Activated CD4-positive, alpha-beta memory T cell treated with anti-CD3 and anti-CD28 coated beads, Interleukin-2, amount 10 ng/mL, durations not matched to agents 7 days and 5 days (primary cell): ENCODE measurements at places on chromosomes 6 and 20. TPM values are rescaled to one million over a fixed set of nuclear protein-coding genes. Genes with fewer than 3 reads are reported as not detected.

The PTCRA gene
- total RNA-seq: not detected

- no peak for DNase-seq
- H3K36me3 ChIP-seq: no peaks in the 10 kb centered on the region
- no peak overlapping the region for H3K27ac ChIP-seq
Measured at GRCh38 chr6:68743099-68743498, 108.0 kb downstream of the ADGRB3 start.

DNA sequence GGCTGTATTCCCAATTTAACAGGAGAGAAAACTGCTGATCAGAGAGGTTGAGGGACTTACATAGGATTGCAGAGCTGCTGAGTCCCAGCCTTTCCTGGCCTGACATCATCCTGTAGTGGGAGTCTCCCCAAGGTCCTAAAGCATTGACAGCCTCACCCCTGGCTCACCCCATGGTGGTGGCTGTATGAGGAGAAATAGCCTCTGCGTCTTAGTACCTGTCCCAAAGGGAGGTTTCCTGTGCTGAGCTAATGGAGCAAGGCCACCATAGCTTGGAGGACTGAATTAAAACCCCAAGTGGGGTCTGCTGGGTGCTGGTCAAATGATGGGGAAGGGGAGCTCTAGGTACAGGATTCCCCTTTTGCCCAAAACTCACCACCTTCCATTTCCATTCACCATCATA lies 525.1 kb downstream of the CDH26 start:
- H3K27ac ChIP-seq: no peak overlapping the region
- H3K4me3 ChIP-seq: no peak overlapping the region
- no peaks in the 10 kb centered on the region for H3K36me3 ChIP-seq
- H3K4me1 ChIP-seq: no peaks in the 10 kb centered on the region
- H3K27me3 ChIP-seq: no peaks in the 10 kb centered on the region

GRCh38 chr20:41345729-41346067 lies 5.1 kb downstream of the LPIN3 start:
- H3K4me3 ChIP-seq: no peak overlapping the region
- H3K27ac ChIP-seq: no peak overlapping the region
- H3K27me3 ChIP-seq: no peaks in the 10 kb centered on the region

The GSTA1 gene
- not detected for total RNA-seq

The RHAG gene
- not detected for total RNA-seq

DNA sequence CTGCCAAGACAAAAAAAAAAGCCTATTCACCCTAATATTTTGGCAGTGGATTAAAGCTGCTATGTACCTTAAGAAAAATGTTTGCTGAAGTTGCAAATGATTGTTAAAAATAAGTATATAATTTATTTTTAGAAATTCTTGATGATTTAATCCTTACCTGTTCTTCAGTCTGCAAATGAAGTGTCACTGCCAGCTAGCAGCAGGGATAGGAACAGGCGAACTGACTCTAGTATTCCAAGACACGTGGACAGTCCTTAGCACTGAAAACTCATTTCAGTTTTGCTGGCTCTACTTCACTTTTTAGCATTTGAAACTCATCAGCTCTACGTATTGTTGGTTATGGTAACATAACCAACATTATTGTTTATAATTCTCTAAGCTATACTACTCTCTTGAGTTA lies 204.4 kb upstream of the ID4 start:
- no peaks in the 10 kb centered on the region for H3K36me3 ChIP-seq
- H3K4me3 ChIP-seq: no peak overlapping the region
- DNase-seq: no peak
- H3K27ac ChIP-seq: no peak overlapping the region
- H3K27me3 ChIP-seq: no peaks in the 10 kb centered on the region
- no peaks in the 10 kb centered on the region for H3K4me1 ChIP-seq

DNA sequence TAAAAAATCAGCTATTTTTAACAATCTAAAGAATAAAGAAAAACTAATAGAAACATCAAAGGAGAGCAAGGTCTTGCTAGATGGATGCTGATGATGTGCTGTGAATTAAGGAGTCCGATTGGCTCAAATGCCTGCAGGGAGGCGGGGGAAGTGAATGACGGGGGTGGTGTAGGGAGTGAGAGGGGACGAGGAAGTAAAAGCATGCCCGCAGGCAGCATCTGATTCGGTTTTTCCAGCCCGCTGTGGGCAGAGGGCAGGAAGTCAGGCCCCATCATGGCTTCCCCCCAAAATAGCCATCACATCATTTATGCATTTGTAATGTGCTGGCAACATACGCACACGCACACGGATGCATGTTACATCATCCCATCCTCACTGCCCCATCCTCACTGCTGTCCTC lies 10.3 kb downstream of the RSPO4 start:
- no peaks in the 10 kb centered on the region for H3K4me1 ChIP-seq
- no peak for DNase-seq
- peaks cover 22% of the 10 kb centered on the region for H3K27me3 ChIP-seq
- H3K27ac ChIP-seq: no peak overlapping the region

- peaks cover 20% of the 10 kb centered on the region for H3K36me3 ChIP-seq
- H3K4me3 ChIP-seq: no peak overlapping the region
Measured at GRCh38 chr6:52388790-52389189, 26.8 kb downstream of the PAQR8 start.

The FOXQ1 gene
- total RNA-seq: not detected

GRCh38 chr6:25150031-25150430 lies 129.1 kb upstream of the CARMIL1 start:
- no peaks in the 10 kb centered on the region for H3K27me3 ChIP-seq
- H3K4me3 ChIP-seq: no peak overlapping the region
- peaks cover 62% of the 10 kb centered on the region for H3K36me3 ChIP-seq
- H3K27ac ChIP-seq: no peak overlapping the region
- H3K4me1 ChIP-seq: peaks cover 31% of the 10 kb centered on the region
- DNase-seq: no peak

The HLA-DPB1 gene
- total RNA-seq: 95.6 TPM

The OR2H1 gene
- total RNA-seq: not detected

DNA sequence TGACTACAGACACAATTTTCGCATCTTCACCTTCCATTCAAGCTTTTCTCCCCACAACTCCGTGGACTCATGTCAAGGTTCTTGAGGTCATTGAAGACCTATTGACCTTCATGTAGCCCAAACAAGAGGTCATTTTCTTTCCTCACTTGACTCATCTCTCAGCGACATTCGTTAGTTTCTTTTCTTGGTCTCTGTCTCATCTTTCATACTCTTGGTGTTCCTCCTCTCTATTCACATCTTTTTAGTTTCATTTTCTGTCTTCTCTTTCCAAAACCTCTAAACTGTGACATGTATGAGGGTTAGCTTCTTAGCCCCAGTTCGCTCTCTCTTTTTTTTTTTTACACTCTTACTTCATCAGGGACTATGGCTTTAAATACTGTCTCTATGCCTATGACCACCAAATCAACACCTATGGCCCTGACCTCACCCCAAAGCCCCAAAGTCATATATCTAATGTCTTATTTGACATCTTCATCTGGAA lies 128.6 kb upstream of the BACH2 start:
- peak; percentile 33 for DNase-seq
- peaks cover 33% of the 10 kb centered on the region for H3K36me3 ChIP-seq
- H3K27me3 ChIP-seq: no peaks in the 10 kb centered on the region
- peaks cover 25% of the 10 kb centered on the region for H3K4me1 ChIP-seq

DNA sequence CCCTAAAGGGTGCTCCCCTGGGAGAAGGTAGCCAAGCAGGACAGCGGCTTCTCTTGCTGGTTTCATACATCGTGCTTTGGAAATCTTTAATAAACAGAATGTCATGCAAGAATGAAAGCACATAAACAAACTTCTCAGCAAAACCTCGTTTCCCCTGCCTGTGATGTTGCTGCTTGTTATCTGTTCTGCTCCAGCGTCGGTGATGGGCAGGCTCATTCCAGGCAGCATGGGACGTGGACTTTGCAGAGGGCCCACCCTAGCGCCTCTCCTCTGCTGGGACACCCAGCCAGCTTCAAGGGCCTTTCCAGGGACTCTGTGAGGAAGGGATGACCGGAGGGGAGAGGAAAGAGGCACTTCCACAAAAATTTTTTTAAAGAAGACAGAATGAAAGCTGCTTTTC lies 197.7 kb downstream of the QKI start:
- no peak overlapping the region for H3K27ac ChIP-seq
- H3K4me1 ChIP-seq: no peaks in the 10 kb centered on the region
- no peak overlapping the region for H3K4me3 ChIP-seq
- DNase-seq: no peak

DNA sequence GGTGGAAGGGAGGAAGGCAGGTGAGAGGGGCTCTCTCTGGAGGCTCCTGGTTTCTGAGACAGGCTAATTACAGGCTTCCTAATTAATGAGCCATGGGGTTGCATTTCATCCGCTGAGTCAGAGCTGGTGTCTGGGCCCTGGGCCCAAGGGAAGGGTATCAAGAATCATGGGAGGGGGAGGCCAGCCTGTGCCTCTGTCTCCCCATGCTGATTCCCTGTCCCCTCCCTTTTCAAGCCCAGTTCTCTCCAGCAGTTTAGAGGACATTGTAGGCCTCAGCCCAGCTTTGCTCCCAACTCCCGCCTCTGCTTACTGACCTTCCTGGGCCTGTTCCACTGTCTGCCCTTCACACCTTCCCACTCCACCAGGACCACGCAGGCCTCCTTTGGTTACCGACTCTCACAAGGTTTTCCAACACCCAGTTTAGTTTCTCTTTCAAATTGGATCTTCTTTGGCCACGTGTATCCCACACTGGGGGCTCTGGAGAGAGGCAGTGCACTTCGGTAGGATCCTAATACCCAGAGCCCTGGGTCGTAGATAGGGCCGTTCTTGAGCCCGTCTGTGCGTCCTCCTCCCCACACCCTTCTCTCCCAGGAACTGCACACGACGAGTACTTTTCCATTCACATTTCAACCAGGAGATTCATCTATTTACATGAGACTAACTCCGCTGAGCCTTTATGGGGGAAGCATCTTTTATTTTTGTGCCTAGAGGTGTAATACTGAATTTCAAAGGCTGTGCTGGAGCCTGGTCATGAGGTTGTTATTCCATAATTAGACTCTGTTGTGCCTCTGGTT lies 18.2 kb upstream of the AVP start:
- H3K27ac ChIP-seq: no peak overlapping the region
- no peak for DNase-seq
- H3K4me3 ChIP-seq: no peak overlapping the region
- peaks cover 18% of the 10 kb centered on the region for H3K4me1 ChIP-seq
- H3K27me3 ChIP-seq: peaks cover 17% of the 10 kb centered on the region
- H3K36me3 ChIP-seq: peaks cover 2% of the 10 kb centered on the region

- no peak overlapping the region for H3K27ac ChIP-seq
- no peak overlapping the region for H3K4me3 ChIP-seq
- no peak for DNase-seq
- H3K36me3 ChIP-seq: no peaks in the 10 kb centered on the region
Measured at GRCh38 chr20:58720890-58721289, 28.3 kb downstream of the NPEPL1 start.

- peaks cover 40% of the 10 kb centered on the region for H3K4me1 ChIP-seq
- DNase-seq: no peak
- no peak overlapping the region for H3K4me3 ChIP-seq
Measured at GRCh38 chr20:56453352-56453751, 15.1 kb upstream of the RTF2 start.

The BMP7 gene
- not detected for total RNA-seq

The FILIP1 gene
- not detected for total RNA-seq
